GM06990 (cell line): ENCODE measurements at places on chromosomes 1 and 21.

DNA sequence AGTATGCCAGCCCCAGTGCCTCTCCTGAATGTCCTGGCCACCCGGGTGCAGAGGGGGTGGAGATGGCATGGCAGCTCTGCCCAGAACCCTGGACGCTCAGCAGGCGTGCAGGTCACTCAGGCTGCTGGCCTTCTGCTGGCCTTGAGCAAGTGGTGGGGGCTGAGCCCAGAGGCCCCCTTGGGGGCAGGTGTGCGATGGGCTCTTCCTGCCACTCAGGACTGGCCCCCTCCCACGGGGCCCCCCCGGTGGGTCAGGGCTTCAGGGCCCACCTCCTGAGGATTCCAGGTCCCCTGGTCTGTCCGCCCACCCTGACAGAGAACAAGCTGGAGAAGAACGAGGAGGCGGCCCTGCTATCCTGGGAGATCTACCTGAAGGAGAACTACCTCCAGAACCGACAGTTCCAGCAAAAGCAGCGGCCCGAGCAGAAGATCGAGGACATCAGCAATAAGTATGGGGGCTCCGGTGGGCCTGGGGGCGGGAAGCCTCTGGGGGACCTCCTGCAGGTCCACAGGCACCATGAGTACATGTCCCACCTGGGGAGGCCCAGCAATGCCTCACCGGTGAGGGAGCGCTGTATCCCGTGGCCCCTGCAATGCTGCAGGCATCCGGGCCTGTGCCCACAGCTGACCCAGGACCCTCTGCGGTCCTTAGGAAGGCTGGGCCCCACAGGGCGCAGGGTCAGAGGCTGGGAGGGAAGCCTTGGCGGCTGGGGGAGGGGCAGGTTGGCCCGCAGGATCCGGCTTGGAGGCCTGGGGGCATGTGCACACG lies 37.0 kb upstream of the LRRC3 start:
- DNase-seq = no peak

DNA sequence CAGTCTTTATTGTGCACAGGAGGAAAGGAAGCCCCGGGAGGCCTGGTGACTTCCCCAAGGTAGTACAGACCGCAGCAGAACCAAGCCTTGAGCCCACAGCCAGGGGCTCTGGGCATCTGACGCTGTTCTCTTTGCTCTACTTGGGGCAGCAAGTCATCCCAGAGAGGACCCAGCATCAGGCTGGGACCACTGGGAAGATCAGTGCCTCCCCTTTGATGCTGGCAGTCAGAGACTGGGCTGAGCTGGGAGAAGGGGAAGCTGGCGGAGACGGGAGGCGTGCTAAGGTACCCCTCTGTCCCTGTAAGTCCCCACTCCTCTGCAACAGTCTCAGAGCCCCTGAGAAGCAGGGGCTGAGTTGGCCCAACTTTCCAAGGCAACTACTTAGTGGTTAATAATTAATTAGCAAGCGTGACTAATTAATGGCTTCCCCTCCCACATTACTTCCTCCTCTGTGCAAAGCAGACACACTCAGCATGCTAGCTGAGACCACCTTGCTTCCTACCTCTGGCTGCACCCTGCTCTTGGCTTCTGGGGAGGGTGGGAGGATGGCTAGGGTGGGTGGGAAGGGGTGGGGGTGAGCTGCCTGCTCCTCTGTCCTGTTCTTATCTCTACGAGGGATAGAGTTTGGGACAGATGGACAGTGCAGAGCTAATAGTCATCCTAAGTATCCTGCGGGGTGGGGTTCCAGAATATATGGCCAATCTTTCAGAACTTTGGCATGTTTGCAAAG lies 1.3 kb downstream of the INAVA start:
- DNase-seq = no peak

DNA sequence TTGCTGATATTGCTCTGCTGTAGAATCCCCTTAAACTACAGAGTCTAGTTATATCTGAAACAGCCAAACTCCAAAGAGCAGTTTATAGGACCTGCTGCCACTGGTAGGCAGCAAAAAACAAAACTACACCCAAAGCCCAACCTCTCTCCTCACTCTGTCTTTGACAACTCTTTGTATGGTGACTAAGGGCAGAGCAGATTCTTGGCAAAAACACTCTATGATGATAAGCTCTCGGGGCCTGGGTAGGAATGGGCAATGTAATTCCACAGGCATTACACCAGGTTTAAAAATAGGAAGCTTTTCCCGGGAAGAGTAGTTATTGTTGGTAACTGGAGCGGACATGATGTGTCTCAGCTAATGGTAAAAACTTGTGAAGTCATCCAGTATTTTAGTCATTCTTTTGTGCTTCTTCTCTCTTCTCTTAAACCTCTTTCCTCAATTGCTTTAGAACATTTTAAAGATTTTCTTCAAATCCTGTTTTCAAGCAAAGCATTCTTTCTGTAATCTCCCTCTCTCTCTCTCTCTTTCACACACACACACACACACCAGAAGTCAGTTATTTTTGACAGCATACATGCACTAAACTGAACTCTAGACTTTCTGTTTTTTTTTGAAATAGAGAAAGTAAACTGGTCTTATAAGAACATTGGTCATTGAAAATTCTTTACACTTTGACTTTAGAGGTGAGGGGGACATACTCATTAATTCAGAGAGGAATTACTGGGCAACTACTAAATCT lies 193.5 kb downstream of the PAPPA2 start:
- DNase-seq = no peak

GRCh38 chr1:44261962-44262361 lies 48.7 kb downstream of the DMAP1 start:
- DNase-seq = no peak

GRCh38 chr1:234675572-234675971 lies 65.6 kb upstream of the IRF2BP2 start:
- DNase-seq = no peak

- DNase-seq = no peak
Measured at GRCh38 chr21:30326390-30326789, 6.3 kb upstream of the KRTAP26-1 start.

DNA sequence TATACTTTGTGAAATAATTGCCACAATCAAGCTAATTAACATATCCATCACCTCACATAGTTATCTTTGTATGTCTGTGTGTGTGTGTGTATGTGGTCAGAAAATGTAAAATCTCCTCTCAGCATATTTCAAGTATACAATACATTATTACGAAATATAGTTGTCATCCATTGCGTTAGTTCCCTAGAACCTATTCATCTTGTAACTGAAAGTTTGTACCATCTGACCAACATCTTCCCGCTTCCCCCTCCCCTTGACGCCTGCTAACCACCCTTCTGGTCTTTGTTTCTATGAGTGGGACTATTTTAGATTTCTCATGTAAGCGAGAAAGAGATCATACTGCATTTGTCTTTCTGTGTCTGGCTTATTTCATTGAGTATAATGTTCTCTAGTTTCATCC lies 455.3 kb downstream of the KCNT2 start:
- peak; percentile 1 for DNase-seq

GRCh38 chr1:25500694-25501093 lies 42.7 kb upstream of the LDLRAP1 start:
- no peak for DNase-seq

DNA sequence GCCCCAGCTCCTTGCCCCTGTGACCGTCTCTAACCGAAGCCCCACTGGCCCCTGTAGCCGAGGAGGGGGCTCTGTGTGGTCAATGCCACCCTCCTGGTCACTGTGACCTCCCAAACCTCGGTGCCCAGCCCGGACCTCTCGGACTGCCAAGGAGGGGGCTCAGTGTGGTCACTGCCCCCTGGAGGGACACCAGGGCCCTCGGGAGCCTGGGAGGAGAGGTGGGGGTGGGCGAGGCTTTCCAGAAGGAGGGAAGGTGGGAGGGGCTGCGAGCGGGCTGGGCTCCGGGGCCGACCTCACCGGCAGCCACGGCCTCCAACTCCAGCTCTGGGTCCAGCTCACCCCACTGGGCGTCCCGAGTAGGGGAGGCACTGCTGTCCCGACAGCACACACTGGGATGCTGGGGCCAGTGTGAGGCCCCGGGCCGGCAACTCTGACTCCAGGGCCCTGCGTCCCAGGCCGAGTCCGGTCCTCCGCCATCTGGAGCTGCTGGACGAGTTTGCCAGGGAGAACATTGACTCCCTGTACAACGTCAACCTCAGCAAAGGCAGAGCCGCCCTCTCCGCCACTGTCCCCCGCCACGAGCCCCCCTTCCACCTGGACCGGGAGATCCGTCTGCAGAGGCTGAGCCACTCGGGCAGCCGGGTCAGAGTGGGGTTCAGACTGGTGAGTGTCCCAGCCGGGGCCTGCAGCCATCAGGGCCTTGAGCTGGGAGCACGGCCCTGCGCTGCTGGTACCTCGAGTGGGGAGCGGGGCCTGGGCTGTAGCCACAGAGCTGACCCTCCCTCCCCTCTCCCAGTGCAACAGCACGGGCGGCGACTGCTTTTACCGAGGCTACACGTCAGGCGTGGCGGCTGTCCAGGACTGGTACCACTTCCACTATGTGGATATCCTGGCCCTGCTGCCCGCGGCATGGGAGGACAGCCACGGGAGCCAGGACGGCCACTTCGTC lies 6.4 kb downstream of the SCNN1D start:
- no peak for DNase-seq

DNA sequence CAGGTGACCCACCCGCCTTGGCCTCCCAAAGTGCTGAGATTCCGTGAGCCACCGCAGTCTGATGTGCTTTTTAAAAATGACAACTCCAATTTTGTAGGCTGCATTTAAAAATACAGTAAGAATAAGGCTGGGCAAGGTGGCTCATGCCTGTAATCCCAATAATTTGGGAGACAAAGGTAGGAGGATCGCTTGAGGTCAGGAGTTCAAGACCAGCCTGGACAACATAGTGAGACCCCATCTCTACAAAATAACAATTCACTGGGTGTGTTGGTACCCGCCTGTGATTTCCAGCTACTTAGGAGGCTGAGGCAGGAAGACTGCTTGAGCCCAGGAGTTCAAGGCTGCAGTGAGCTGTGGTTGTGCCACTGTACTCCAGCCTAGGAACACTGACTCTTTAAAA lies 23.4 kb downstream of the SLC19A2 start:
- DNase-seq = no peak

GRCh38 chr1:218895064-218895587 lies 278.6 kb upstream of the LYPLAL1 start:
- no peak for DNase-seq

- DNase-seq = no peak
Measured at GRCh38 chr1:205827623-205828022, 14.6 kb upstream of the SLC41A1 start.

DNA sequence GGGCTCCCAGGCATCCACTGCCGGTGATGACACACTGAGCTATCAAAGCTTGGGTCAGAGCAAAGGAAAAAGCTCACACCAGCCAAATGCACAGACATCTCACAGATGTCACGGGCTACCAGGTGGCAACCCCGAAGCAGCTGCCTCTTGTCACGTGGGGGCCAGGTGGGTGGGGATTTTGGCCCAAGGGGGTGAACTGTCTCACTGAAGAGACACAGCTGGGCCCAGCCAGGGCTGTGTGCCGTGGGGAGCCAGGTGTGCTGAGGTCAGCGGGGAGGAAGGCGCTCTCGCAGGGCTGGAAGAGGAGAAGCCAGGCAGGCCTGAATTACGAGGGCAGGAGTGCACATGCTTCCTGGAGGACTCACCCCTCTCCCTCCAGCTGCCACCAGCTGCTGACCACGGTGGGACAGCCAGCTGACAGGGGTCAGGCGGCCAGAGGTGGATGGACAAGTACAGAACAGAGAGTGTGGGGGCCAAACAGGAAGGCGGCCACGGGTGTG lies 32.4 kb downstream of the KCNN3 start:
- DNase-seq = peak; percentile 81

GRCh38 chr1:161848676-161849075 lies 82.6 kb downstream of the ATF6 start:
- DNase-seq = no peak

DNA sequence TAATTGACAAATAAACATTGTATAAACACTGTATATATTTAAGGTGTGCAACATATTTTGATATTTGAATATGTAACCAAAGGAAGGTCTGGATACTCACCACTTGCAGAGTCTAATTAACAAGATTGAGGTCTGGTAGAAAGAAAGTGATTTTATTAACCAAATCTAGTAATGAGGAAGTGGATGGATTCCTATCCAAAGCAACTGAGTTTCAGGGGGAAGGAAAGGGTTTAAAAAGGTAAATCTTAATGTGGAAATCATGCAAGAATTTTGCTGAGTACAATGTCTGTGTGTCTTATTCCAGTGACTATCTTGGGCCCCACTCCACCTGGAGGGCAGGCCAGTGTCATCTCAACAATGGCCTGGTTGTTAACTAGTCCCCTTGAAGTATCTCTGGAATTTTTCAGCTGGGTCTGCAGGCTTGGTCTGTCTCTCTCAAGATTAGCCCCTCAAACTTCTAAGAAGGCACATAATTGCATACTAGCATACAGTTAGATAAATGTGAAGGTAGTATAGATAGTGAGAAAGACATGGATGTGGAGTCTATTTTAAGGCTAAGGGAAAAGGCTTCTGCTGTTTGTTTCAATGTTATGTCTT lies 262.7 kb upstream of the RGS18 start:
- DNase-seq = no peak

GRCh38 chr1:151693057-151693651 lies 23.4 kb downstream of the CELF3 start:
- DNase-seq = no peak

DNA sequence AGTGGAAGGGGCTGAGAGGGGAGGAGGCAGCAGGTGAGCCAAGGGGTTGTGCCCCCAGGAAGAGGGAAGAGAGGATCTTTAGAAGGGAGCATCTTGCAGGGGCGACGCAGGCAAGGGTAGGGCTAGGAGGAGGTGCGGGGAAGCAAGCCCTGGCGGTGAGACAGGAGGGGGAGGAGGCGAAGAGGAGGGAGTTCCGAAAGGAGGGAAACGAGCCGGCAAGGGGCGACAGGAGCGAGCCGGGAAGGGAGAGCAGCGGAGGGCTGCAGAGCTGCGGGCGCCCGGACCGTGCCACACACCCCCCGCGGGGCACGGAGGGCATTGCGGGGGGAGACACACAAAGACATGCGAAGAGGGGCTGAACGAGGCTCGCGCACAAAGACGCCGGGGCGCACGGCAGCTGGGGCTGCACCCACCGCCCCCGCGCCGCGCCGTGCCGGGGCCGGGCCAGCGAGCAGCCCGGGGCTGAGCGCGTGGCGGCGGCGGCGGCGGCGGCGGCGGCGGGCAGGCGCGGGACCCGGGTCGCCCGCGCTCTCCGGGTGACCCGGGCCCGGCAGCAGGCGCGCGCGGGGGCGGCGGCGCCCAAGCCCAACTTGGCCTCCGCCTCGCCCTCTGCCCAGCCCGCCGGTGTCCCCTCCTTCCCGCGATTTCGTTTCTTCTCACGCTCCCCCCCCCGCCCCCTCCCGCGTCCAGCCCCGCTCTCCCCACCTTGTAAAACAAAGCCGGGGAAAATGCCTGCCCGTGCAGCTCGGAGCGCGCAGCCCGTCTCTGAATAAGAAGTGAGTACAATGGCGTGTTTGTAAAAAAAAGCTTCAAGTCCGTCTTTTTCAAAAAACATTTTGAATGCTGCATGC lies at the start of gene KCNK2:
Gene KCNK2, plus strand, starts transcription at position 206 of the 851 bp plus-strand sequence. CDS start 649 bp downstream, outside the sequence.
- DNase-seq = no peak
